ENCODE measurements at places on chromosomes 12 and 14. TPM values are rescaled to one million over a fixed set of nuclear protein-coding genes. Genes with fewer than 3 reads are reported as not detected.

SLCO1B1 gene
- not detected for total RNA-seq

PTPRO gene
- total RNA-seq, result 0.74 TPM

TSHR gene
- total RNA-seq, result not detected

CIROP gene
- total RNA-seq, result not detected

MYL2 gene
- not detected for total RNA-seq

ITGA5 gene
- total RNA-seq, result 688 TPM

AMDHD1 gene
- not detected for total RNA-seq

KRT72 gene
- total RNA-seq, result 0.28 TPM

CIDEB gene
- 0.82 TPM for total RNA-seq

DNA sequence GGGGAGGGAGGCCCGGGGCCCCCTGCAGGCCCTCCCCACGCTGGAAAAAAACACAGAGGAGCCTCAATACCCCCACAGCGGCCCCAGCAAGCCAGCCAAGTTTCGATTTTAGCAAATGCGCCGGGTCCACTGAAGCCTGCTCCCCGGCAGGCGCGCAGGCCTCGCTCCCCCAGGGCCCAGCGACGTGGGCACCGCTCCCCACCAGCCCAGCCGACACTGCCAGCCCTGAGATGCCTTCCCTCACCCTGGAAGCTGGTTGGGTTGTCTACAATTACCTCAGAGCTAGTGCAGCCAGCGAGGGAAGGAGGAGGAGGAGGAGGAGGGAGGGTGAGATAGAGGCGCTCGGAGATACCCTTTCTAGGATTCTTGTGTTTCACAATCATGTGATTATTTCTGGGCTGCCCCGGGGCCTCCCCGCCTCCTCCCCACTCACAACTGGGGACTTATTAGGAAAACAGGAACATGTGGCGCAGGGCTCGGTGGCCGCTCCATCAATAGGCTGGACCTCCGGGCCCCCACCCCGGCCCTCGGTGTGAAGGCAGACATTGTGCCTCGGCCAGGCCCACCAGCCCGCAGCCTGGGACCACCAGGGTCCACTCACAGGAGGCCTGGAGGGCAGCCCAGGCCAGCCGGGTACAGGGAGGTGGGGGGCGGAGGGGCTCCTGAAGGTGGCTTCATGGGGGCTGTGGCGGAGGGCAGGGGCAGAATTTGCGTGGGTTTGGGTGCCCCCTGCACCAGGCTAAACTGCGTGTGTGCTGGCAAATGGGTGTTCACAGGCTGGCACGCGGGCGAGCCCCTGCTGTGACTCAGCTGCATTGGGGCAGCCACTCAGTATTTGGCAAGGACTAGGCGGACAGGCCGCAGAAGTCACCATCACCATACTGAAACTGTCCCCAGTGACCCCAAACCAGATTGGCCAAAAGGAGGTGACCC lies 109.9 kb downstream of the NCOR2 start:
- DNase-seq, result no peak

DNA sequence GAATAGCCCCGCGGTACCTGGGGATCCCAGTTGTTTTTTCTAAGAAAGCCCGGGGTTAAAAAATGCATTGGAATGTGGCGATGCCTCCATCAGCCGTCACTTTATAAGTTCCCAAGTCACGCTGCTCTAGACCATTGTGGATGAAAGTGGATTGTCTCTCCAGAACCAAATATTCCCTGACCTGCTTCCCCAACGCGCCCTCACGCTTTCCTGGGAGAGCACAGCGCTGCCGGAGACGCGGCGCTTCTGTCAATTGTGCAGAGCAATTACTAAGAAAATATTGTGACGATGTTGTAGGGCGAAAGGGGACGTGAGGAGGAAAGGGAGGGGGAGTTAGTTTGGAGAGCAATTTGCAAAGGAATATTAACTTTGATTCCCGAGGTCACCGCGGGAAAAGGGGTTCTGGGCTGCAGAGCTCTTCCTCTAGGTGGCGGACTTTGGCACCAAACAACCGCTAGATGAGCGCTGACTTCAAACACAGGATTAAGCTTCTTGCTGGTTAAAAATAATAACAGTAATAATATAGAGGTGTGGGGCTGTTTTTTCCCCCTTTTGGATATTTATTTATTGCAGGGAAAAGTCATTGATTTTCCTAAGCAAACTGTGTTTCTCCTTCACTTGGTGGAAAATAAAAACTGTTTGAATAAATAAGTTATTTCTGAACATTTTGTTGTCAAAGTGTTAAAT lies 9.6 kb upstream of the FOXG1 start:
- peak; percentile 53 for DNase-seq

DNA sequence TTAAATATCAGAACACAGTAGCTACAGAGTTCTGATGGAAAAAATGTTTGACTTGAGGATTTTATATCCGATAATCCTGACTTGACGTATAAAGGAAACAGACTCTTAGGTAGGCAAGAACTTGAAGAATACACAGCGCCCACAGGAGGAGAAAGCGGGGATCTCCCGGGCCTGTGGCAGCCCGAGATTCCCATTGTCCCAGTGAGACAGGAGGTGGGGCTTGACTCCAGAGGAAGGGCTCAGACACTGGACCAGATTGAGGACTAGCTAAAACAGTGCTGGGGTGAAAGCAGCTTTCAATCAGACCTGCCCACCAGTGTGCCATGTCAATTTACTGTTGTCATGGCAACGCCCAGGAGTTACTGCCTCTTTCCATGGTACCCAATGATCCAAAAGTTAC lies 51.1 kb upstream of the C14orf180 start:
- no peak for DNase-seq

DNA sequence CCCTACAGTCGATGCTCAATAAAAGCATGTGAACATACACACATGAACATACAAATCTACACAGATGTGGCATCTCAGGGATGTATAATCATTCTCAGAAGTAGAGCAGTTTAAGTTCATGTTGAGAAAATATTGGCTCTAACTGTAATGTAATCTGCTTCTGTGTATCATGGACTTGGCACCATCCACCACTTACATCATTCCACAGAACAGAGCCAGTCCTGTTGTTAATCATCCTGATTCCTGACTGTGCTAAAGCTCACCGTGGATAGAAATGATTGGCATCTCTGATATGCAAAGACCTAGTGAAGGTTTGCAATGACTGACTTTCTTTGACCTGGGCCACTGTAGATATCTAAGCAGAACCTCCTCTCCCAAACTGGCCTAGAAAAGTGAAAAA lies 1141.3 kb downstream of the BCL11B start:
- no peak for DNase-seq

DNA sequence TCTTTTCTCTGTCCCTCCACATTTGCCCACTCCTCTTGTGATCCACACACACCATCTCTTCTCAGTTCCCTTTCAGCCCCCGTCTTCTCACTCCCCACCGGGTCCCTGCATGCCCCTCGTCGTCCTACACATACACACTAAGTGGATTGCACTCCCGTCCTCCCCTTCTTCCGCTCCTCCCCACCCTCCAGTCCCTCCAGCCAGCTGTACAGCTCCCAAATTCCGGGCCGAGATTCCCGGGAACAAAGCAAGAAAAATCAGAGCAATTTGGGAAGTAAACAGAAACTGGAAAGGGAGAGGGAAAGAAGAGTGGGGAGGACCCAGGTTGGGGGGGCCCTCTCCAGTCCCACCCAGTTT lies 282 bp upstream of the IGFBP6 start:
- no peak for DNase-seq

- DNase-seq, result no peak
Measured at GRCh38 chr14:96874127-96874526, 76.9 kb downstream of the VRK1 start.

- DNase-seq, result no peak
Measured at GRCh38 chr12:21542403-21542802, 16.3 kb downstream of the SPX start.

DNA sequence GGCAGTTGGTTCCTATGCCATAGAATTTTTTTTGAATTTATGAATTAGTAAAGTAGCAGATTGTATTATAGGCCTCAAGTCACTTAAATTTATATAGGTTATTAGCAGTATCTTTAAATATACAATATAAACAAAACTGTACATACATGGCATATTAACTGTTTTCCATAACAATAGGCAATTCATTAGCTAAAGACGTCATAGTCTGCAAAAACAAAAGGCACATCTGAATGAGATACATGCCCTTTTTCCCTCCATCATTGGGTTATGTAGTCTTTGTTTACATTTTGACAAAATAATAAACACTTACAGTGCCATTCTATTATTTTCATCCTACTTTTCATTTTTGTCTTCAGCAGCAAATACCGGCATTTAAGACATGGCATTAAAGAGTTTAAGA lies 1.1 kb upstream of the VCPKMT start:
- DNase-seq, result no peak

GRCh38 chr12:108861878-108862587 lies 4.7 kb upstream of the SSH1 start:
- no peak for DNase-seq

GRCh38 chr14:88598097-88598675 lies 35.3 kb downstream of the ZC3H14 start:
- DNase-seq, result no peak

DNA sequence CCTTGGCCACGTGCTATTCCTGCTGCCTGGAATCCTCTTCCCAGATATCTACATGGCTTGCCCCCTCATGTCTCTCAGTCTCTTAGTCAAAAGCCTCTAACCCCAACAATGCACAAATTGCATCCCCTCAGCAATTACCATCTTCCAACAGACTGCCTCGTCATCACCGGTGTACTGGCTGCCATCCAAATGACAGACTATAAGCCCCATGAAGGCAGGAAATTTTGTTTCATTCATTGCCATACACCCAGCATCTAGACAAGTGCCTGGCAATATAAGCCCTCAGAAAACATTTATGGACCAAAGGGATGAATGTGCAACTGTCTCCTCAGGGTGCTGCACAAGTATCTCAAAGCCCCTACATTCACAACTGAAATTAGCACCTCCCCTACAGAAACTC lies 5.8 kb downstream of the GLT8D2 start:
- no peak for DNase-seq

DNA sequence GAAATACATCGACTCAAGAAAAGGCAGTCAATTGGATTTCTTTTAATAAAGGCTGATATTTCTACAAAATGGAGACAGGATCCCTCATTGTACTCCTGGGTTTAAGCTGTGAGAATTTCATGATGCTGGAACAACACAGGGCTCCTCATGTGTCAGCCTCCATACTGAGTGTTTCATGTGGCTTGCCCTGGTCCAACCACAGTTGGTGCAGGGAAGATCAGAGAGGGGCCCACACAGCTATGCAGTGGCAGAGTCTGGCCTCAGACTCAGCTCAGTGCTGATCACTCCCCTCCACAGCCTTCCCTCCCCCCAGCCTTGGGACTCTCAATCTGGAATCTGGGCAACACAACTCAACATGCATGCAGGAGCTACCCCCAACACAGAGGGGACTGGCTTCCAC lies 122.5 kb upstream of the OVCH1 start:
- no peak for DNase-seq

DNA sequence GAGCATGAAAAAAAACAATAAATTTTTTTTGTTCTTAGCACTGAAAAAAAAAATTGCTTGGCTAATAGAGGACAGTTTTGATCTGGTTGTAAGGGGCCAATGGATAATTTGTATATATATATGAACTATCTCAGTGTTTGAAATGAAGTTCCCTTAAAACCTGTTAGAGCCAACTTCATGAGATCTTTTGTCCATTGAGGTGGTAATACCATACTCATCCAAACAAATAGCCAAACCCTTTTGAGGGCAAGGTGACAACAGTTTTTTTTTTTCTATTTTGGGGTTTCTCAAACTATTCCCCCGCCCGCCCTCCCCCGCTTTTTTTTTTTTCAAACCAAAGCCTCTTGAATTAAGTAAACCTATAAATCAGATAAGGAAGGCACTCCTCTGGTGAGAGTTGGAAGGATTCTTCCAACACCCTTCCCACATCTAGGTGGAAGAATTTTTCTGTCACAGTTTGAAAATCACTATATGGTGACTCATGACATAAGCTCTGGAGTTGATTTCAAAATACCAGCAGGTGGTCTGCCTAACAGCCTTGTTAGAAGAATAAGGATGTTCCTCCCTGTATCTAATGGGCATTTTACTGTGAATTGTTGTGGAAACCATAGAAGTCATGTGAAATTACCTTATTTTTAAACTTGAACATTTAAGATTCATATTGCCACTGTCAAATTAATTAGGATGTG lies 10.2 kb downstream of the ARHGAP5 start:
- no peak for DNase-seq

- no peak for DNase-seq
Measured at GRCh38 chr12:75917715-75918114, 113.9 kb downstream of the PHLDA1 start.

GRCh38 chr12:3077572-3078081 lies 448 bp downstream of the TSPAN9 start:
- DNase-seq, result peak; percentile 31

DNA sequence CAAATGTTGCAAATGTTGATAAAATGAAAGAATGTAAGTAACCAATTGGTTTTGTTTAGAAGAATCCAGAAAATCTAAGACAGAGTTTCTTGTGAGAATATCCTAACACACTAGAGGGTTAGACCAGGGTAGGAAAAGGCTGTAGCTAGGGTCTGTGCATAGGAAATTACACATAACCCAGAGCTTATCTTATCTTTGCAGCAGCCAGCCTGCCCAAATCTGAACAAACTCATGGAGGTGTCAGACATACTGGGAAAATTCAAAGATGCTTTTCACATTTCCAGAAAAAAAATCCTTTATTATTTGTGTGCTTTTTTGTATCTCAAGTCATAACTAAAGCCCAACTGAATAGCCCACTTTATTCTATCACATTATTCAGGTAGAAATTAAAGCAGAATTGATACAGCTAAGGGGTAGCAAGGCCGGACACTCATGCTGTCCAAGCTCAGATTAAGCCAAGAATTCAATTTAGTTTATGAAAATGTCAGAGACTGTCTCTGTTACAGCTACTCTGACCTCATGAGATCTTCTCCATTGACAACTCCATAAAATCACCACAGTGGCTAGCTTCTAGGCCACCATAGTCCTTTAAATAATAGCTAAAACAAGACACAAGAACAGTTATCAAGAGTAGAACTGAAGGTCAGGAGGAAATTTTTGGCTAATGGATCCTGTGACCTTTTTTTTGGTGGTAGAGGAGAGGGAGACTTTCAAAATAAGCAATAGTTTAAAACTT lies 169.6 kb upstream of the RASSF8 start:
- DNase-seq, result no peak

DNA sequence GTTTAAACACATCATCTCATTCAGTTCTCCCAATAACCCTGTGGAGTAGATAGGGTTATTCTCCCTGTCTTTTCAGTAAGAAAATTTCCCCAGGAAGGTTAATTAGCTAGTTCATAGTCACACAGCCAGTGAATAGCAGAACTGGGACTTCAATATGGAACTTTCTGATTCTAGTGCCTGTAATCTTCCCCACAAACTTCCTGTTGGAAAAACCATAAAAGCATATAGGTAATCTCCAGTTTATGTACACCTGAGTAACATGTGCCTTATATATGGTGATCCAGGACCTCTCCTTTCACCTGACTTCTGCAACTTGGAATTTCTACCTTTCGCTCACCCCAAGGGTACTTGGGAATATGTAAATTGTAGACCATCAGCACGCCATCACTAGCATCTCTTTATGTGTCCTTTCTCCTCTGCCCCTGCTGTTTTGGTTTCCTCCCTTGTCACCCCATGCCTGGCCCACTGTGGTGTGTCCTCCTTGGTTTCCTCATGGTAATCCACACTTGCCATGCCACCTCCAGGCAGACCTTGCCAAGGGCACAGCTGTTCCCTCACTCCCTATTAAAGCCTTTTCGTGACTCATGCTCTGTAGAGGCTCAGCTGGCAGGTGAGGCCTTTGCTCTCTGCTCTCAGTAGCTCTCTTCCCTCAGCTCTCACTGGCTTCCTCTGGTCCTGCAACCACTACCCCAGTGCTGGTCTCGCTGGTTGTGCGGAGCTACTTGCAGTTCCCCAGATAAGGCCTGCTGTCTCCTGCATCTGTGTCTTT lies 16.7 kb downstream of the TBC1D30 start:
- DNase-seq, result no peak

Measured in endothelial cell (in vitro differentiated cells).